ENCODE measurements at places on chromosomes 11 and 22.
A peak's percentile ranks its signal among the peaks of the same experiment; 100 is the strongest.

DNA sequence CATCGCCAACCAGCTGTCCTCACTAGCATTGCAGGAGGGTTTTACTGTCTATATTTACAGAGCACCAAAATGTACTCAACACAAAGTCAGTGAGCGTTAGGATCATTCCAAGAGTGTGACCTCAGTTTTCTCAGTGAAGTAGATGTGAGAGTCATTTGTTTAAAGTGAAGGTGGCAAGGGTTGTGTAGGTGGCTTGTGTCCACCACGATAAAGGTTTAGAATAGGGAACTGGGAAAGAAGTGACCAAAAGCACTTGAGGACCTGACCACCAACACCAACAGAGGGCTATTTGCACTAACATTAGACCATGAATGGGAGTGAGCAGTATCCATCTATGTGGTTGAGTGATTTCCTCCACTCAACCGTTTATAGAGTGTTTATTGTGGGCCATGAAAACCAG lies 152.5 kb upstream of the POU2AF2 start:
- no peak for DNase-seq

DNA sequence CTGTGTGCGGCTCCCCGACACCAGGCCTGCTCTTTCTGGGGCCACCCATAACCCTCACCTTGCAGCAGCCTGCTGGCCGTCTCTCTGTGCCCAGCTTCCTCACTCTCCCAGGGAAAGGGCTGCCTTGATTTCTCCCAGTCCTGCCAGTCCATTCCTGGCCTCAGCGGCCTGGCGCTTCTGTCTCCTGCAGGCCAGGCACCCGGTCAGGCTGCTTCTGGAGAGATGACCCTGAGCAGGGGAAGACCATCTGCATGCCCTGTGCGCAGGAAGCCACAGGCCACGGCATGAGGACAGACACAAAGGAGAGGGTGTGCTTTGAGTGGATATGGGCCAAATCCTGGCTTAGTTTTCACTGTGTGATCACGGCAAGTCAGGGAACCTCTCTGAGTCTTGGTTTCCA lies 86.2 kb downstream of the TSPAN18 start:
- no peak for DNase-seq

- DNase-seq: no peak
Measured at GRCh38 chr22:26429458-26430286, 612 bp downstream of the ASPHD2 start.

DNA sequence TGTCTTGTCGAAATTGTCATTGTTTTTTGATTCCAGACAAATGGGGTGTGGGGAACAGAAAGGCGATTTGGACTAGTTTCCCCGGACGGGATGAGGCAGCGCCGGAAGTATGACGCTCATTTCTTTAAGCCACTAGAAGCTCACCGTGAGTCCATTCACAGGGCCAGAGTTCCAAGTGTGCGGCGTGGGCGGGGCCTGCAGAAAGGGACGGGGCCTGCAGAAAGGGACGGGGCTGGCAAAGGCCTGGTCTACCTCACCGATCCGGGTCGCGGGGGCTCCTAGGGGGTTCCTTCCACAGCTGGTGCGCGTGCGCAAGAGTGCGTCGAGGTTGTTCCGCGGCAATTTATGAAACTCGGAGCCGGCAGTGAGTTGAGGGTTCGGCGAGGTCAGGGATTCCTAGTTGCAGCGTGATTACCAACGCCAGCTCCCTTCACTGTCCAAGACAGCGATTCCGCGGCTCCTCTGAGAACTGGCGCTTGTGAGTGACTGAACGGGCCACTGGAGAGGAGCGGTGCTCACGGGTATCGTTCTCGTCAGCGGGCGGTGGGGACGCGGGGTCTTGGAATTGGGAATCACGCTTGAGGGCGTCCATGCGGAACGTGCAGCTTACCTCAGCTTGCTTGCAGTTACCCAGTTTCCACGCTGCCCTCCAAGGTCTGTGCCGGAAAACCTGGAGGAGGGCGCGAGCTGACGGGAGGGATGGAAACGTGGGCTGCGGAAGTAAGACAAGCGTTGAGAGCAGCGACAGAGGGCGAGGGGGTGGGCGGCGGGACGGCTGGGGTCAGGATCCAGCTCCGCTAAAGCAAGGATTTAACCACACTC lies at the start of gene ZNF215:
Gene ZNF215 (plus strand): TSS at position 219 of the 822 bp plus-strand sequence. CDS start 5,847 bp downstream, outside the sequence.
- peak; percentile 1 for DNase-seq

DNA sequence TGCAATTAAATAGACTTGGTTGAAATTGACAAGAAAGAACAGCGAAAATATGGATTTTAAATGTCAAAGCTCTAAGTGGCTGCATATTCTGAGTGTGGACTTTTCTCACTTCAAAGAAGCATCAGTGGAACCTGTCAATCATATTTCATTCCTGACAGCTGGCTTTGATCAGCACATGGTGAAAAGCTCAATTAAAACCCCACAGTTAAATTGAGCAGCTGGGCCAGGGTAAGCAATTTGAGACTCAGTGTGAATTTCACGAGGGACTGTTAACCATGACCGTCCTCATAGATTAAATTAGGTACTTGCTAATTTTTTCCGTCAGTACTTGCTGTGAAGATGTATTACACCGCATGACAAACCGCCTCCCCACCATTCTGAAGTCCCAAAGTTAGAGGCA lies 11.0 kb upstream of the OR10D3 start:
- no peak for DNase-seq

GRCh38 chr11:9527481-9528135 lies 45.9 kb upstream of the WEE1 start:
- DNase-seq: no peak

DNA sequence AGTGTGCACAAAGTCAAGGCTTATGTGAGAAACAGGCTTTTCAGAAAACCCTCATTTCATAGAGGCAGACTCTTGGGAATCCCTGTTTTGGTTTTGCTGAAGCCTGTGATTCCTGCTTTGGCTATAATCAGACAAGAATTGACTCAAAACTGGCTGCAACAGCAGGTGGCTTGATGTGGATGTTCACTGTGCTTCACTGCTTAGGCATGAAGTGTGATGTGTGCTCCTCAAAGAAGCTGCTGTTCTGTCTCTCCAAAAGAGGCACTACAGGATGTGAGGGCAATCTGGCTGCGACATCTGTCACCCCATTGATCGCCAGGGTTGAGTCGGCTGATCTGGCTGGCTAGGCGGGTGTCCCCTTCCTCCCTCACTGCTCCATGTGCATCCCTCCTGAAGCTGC lies 103.5 kb downstream of the C11orf58 start:
- no peak for DNase-seq

GRCh38 chr11:60700689-60701468 lies 1.5 kb downstream of the MS4A8 start:
- DNase-seq: no peak

- DNase-seq: no peak
Measured at GRCh38 chr22:34534101-34534500, 531.9 kb upstream of the ISX start.

DNA sequence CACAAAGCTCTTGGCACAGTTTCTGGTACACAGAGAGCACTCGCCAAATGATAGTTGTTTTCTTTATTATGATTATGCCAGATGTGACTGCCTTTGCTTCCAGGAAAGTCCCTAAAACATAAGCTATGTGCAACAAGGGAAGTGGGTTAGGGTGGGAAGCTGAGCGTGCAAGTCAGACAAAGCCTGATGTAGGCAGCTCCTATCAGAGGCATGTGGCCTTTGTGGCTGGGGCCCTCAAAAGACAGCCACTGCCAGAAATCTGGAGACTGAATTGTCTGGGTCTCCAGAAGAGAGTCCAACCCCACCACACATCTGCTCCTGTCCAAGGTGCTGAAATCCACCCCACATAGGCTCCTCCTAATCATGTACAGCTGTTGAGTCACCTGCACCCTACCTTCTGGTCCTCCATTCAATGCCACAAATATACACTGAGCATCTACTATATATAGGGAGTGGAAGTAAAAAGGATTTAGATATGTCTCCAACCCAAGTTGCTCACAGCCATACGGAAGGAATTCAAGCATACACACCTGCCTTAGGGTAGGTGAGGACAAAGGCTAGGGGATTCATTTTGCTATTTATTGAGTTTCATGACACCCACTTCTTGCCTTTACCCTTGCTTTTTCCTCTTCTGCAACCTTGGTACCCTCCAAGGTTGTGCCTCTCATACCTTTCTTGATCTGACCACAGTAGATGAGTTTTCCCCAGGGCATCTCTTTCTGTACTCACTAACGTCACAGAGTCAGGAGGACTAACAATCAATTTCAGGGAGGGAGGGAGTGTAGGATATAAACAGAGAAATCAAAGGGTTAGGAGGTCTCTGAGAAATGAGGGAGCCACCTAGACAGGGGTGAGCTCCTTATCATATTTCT lies 12.4 kb downstream of the SEC14L3 start:
- no peak for DNase-seq

DNA sequence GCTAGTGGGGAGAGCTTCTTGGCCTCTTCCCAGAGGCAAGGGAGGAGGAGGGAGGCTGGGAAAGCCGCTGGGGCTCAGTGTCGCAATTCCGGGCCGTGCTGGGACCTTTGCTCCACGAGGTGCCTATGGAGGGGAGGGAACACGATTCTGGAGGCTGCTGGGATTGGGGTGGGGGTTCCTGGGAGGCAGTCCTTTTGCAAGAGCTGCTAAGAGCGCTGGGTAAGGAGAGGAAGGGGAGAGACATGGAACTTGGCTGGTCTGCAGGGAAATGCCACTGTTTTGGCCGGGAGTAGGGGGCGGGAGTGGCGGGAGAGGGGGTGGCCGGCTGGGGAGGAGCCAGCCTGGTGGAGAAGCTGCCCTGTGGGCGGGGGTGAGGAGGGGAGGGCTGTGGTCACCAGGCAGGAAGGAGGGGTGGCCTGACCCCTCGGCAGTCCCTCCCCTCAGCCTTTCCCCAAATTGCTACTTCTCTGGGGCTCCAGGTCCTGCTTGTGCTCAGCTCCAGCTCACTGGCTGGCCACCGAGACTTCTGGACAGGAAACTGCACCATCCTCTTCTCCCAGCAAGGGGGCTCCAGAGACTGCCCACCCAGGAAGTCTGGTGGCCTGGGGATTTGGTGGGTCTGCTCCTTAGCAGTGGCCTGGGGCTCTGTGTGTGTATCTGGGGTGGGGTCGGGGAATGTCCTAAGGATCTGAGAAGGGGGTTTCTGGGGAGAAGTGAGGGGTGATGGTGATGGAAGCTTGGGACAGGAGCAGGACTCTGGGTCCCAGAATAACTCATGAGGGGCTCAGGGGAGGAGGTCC lies at the start of gene NR1H3:
Gene NR1H3 (plus strand): TSS at position 480 of the 800 bp plus-strand sequence. CDS start 1,221 bp downstream, outside the sequence.
- DNase-seq: no peak

GRCh38 chr11:7630002-7630401 lies 43.3 kb downstream of the CYB5R2 start:
- no peak for DNase-seq

DNA sequence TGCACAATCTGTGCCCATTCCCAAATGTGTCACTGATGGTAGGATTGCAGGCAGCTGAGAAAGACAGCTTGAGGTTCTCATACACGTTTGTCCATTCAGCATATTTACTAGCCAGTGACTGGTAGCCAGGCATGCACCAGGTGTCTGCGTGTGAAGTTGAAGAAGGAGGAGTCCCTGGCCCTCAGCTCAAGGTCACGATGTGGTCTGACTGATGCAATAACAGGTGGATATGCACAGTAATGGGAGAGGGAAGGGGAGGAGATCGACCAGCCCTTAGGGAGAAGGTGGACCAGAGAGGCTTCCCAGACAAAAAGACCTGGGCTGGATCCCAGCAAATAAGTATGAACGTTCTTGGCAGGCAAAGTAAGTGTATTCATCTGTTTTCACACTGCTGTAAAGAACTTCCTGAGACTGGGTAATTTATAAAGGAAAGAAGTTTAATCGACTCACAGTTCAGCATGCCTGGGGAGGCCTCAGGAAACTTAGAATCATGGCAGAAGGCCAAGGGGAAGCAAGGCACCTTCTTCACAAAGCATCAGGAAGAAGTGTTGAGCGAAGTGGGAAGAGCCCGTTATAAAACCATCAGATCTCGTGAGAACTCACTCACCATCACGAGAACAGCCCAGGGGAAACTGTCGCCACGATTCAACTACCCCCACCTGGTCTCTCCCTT lies 96.0 kb downstream of the MN1 start:
- no peak for DNase-seq

- no peak for DNase-seq
Measured at GRCh38 chr11:69563946-69564775, 76.8 kb upstream of the CCND1 start.

DNA sequence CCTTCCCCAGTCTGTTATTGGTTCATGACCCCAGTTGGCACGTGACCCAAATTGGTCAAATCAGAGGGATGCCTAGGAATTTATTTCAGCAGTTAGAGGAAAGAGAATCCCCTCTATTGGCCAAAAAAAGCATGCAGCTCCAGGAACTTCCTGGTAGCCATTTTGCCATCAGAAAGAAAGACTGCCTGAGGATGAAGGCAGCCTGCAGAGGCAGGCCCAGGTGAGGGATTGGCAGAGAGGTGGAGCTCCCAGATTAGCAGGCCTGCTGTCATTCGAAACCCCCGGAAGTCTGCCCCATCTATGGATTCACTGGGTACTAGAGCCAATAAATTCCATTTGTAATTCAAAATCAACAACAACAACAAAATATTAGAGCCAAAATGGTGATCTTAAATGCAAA lies 207.6 kb downstream of the CWF19L2 start:
- no peak for DNase-seq

GRCh38 chr22:18044548-18045271 lies 20.3 kb upstream of the MICAL3 start:
- DNase-seq: no peak

DNA sequence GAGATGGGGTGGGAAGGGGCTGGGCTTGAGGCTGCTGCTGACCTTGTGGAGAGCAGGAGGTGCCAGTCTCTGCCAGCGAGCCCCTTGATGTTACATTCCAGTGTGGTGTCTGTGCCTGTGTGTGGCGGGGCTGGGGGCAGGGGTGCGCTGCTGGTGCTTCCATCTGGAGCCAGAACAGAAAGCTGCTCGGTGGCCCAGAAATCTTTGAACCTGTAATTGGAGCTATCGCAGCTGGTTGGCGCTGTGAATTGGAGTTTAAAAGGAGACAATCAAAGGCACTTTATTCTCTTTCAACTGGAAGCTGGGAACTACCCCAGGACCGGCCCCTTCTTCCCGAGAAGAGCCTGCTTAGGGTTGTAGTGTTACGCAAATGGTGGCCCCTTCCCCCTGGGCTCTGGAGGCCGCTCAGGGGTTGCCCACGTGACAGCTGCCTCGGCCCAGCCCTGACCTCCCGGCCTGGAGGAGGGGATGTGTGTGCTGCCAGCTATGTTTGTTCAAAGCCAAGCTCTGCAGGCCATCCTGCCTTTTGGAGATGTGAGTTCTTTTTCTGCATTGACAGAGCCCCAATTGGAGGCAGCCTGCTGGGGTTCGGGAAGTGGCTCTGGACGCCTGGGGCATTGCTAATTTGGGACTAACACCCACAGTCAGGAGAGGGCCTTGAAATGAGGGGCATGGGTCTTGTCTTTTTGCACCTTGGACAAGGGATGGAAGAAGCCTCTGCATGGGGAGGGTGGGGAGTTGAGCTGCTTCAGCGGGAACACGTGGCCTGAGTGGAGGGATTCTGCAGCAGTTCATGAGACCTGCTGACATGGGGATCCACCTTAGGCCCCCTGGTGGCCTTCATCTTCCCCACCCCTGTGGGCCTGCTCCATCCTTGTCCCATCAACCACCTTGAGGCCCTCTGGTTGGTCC lies 14.0 kb upstream of the ARSA start:
- DNase-seq: no peak

- DNase-seq: no peak
Measured at GRCh38 chr11:36791957-36792356, 193.9 kb upstream of the RAG2 start.
